Right cardiac atrium (tissue), 5 donors: ENCODE measurements at places on chromosomes 13 and 19.

GRCh38 chr19:46288896-46289588 lies 7.8 kb upstream of the HIF3A start:
- DNase-seq, result peak; percentile 59

GRCh38 chr19:28497137-28497536 lies 715.8 kb downstream of the UQCRFS1 start:
- DNase-seq, result no peak

- DNase-seq, result no peak
These were observed 379.8 kb downstream of the DLEU7 start for GRCh38 chr13:50463719-50464118.

DNA sequence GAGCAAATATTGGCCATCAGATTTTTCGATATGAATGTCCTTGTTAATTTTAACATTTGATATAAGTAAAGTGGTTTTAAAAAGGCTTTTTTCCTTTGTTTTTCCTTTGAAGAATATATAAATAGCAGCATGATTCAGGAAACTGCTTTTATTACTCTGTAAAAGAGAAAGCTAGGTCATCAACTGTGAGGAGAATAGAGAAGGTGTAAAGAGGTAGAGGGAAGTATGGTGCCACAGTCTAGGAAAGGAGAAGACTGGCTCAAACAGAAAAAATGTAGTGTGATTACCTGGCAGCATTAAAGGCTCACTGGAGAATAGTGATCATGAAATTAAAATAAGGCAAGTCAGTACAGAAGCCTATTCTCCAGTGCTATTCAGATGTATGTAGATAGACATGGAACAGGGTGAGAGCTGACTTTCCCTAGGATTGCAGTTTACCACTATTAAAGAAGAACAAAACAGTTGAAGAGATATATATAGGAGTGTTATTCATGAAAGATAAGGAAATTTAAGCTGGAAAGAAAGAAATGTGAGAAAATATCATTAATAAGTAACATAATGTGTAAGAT lies 1115.9 kb upstream of the PCDH9 start:
- no peak for DNase-seq

DNA sequence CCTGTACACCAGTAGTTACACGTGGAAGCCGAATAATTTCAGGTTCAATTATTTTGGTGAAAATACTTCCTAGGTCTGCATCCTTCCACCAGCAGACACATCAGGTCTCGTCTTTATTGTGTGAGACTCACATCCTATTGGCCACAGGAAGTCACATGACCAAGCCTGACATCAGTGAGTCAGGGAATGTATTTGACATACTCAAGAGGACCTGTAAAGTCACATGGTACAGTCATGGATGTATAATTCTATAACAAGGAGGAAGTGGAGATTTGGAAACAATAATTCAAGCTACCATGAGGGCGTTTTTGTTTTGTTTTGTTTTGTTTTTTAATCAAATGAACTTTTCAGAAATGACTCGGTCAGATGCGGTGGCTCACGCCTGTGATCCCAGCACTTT lies 9.3 kb upstream of the HIF3A start:
- no peak for DNase-seq

GRCh38 chr13:107070792-107071191 lies 502.9 kb upstream of the ARGLU1 start:
- DNase-seq, result no peak

DNA sequence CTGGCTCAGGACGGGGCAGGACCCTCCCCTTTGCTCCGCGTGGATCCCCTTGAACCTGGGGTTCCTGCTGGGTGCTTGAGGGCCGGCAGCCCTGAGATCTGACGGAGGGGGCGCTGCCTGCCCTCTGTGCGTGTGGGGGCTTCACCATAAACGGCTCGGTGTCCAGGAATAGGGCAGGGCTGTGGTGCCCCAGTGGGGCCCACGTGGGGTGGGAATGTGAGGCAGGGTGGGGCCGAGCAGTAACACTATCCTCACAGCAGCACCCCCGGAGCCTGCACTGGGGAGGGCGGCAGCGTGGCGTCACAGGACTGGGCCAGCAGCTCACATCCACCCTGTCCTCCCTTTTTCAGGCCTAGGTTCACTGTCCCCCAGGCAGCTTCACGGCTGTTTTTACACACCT lies 38.0 kb downstream of the GAS6 start:
- peak; percentile 53 for DNase-seq

GRCh38 chr13:33945477-33945876 lies 127.5 kb downstream of the RFC3 start:
- no peak for DNase-seq

DNA sequence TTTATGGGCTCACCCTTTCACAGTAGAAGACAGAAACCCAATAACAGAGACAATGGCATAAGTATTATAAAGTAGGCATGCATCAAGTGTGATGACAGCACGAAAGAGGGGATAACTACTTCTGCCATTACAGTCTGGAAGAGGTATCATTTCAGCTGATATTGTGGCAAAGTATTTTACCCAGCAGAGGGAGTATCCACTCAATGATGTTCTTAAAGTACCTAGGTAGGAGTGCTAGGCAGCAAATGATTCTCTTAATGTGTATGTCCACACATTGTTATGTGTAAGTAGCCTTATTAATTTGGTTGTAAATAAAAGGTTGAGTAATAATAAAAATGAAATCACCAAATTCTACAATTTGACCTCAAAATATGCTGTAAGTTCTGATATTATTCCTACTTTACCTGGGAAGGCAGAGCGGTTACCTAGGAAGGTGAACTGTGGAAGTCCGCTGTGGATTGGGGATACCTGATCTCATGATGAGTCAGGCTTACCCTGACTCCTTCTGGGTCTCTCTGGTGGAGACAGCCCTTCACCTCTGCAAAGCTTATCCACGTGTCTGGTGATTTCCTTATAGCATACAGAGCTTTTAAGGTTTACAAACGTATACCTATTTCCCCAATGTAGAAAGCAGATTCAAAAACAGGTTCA lies 4.1 kb upstream of the UBAC2 start:
- DNase-seq, result no peak

GRCh38 chr13:34148359-34148758 lies 330.4 kb downstream of the RFC3 start:
- DNase-seq, result no peak

GRCh38 chr13:20258963-20259288 lies 26.8 kb upstream of the GJB6 start:
- no peak for DNase-seq

- DNase-seq, result peak; percentile 70
These were observed 12.8 kb downstream of the MOB3A start for GRCh38 chr19:2083174-2083854.

DNA sequence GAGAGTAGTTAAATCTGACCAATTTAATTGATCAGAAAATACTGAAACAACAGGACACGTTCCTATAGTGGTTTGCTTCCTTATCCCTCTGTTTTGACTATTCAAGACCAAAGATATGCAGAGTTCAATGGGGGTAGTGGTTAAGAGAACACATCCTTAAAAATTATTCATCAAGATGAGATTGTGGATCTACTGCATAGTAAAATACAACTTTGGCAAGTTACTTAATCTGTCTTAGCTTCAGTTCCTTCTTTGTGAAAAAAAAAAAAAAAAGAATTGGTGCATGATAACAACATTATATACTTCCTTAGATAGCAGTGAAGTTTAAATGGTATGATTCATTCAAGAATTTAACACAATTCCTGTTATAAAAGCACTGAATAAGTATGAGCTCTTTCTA lies 552.1 kb downstream of the DCT start:
- DNase-seq, result no peak

- no peak for DNase-seq
These were observed 28.6 kb downstream of the ALOX5AP start for GRCh38 chr13:30763786-30764413.
